Central memory CD4-positive, alpha-beta T cell (primary cell): ENCODE measurements at places on chromosomes 6 and 20.

DNA sequence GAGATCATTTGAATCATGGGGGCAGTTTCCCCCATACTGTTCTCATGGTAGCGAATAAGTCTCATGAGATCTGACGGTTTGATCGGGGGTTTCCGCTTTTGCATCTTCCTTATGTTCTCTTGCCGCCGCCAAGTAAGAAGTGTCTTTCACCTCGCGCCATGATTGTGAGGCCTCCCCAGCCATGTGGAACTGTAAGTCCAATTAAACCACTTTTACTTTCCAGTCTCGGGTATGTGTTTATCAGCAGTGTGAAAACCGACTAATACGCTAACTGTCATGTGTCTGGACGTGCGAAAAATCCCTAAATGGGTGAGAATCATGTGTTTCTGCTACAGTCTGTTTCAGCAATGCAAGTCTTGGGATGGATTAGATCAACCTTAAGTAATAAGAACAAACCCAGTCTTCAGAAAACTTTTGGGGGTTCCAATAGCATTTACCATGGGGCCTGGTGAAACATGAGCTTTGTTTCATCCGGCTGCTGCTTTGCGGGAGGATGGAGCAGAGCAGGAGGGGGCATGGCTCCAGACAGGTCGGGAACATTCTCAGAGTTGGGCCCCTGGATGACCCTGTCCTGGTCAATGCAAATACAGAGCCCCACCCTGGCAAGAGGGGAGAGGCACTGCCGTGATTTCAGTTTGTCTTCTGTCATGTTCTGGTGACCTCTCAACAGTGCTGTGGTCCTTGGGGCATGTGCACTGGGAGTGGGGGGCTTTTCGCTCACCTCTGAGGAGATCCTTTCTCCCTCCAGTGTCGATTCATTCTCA lies 41.5 kb downstream of the CTCFL start:
- DNase-seq, result no peak

DNA sequence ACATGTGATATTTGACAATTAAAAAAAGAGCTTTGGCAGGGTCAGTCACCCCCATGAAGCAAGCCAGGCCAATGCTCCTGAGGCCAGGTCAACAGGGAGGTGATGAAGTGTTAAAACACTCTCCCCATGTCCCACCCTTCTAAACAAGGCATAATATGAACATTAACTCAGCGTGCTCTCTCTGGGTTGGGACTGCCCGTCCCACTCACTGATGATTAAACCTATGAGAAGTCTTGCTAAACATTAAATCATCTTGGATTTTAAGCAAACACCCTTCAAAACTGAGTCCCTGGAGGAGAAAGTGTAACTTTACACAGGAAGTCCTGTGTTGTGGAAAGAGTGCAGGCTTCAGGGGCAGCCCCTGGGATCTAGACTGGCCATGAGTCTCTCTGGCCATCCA lies 558.5 kb downstream of the CD83 start:
- no peak for DNase-seq

DNA sequence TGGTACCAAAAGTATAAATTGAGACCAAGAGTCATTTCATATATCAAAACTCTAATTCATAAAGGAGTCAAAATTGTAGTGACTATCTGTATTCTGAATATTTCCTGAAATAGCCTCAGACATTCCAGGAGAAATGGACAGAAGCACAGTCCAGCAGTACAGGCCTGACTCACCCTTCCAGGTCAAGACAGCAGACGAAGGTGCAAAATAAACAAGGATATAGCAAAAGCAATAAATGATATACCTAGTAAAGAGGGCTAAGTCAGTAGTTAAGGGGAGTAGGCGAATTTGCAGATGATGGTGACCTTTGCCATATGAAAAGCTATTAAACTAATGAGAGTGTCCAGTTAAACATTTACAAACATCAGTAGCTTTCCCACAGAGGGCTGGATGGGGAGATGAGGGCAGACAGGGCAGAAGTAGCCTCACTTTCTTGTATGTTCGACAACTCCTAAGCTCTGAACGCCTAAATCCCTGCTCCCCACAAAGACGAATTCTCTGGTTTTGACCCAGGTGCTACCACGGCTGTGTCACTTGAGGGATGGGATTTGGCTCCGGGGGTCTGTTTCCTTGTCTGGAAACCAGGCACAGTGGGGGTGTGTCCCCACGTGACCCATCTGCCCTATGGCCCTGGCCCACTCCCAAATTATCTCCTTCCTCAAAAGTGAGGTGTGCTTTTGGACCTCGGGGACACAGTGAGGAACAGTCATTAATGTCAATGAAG lies 3.6 kb upstream of the SLC52A3 start:
- no peak for DNase-seq

GRCh38 chr6:138000941-138001340 lies 106.3 kb downstream of the PERP start:
- DNase-seq, result no peak
